Aortic smooth muscle cell (primary cell): ENCODE measurements at places on chromosomes 13 and 19. TPM values are rescaled to one million over a fixed set of nuclear protein-coding genes. Genes with fewer than 3 reads are reported as not detected.

SPPL2B gene
- total RNA-seq = 29.8 and 31.2 TPM in 2 replicates

HSH2D gene
- not detected in 2 replicates for total RNA-seq

SCGB2B2 gene
- 0.13 and 0.19 TPM in 2 replicates for total RNA-seq

ZNF491 gene
- 3.0 and 5.0 TPM in 2 replicates for total RNA-seq

SUCLA2 gene
- total RNA-seq = 51.7 and 58.0 TPM in 2 replicates

TTC9B gene
- not detected in 2 replicates for total RNA-seq

ZNF415 gene
- total RNA-seq = 12.7 and 12.9 TPM in 2 replicates

MIA gene
- 0.66 TPM in 1 of 2 replicates, not detected in the other for total RNA-seq

POSTN gene
- total RNA-seq = 471 and 571 TPM in 2 replicates

LYL1 gene
- total RNA-seq = 0.87 and 1.1 TPM in 2 replicates

FBXO27 gene
- total RNA-seq = 1.2 and 1.8 TPM in 2 replicates

ZNF433 gene
- 6.1 and 7.9 TPM in 2 replicates for total RNA-seq

ZIC2 gene
- not detected in 2 replicates for total RNA-seq

GPR12 gene
- total RNA-seq = not detected in 2 replicates

ZNF419 gene
- total RNA-seq = 12.9 and 13.5 TPM in 2 replicates

NRTN gene
- total RNA-seq = not detected in 2 replicates
